Lower leg skin (tissue), 4 donors: ENCODE measurements at places on chromosomes 1 and 21.

- no peak for DNase-seq
Observed at GRCh38 chr1:154616659-154617345, 8.8 kb upstream of the ADAR start.

- no peak for DNase-seq
Observed at GRCh38 chr1:184649451-184649888, 105.2 kb downstream of the EDEM3 start.

- DNase-seq = no peak
Observed at GRCh38 chr1:110551278-110551809, 32.4 kb upstream of the KCNA10 start.

DNA sequence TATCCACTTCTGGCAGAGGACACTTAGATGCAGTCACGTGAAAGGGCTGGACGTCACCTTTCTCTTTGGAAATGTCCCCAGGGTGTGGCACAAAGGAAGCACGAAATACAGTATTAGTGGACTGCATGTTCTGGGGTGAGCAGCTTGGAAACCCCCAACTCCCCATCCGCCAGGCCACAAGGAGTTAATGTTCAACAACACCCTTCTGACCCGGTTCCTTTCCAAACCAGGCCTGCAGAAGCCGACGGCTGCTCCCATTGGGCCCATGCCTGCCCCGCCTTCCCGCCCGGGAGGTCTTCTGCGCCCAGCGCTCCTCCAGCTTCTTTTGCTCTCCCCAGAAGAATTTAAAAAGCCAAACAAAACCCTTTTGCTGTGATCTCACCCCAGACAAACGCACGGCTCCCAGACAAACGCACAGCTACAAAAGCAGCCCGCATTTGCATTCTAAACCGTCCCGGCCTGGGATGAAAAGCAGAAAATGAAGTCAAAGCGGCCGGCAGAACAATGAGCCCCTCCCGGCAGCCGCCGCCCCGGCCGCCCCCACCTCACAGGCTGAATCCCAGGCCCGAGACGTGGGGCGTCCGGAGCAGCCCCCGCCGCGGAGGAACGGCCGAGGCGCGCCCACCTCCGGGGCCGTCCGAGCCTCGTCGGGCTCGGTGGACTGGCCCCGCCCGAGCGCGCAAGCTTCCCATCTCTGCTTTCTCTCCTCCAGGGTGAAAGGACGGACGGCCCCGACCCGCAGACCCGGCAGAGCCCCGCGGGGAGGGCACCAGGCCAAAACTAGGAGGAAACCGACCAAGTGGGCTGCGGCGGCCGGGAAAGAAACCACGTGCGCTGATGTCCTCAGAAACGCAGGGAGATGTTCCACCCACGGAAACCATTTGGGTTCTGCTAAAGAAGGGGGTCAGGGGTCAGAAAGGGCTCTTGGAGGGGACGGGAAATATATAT is 101.9 kb downstream of the PLPP3 start:
- peak; percentile 89 for DNase-seq

- DNase-seq = peak; percentile 10
Observed at GRCh38 chr1:46817814-46818213, 19.0 kb downstream of the CYP4B1 start.

- DNase-seq = no peak
Observed at GRCh38 chr1:170218257-170218650, 72.5 kb downstream of the NTMT2 start.

DNA sequence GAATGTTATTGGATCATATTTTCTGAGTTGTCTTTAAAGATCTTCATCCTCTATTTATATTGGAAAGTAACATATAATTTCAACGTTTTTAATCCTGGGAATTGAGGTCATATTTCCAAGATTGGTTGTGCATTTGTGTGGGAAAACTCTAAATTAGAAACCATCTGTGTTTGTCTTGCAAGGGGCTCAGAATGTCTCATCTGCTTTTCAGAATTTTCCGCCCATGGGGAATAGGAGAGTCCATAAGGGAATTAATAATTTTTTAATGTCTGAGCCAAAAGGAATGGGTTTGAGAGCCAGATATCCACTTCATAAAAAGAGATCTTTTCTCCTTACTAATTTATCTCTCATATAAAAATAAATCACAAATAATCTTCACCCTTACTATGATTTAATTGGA is 84.8 kb upstream of the MAP1LC3C start:
- no peak for DNase-seq

DNA sequence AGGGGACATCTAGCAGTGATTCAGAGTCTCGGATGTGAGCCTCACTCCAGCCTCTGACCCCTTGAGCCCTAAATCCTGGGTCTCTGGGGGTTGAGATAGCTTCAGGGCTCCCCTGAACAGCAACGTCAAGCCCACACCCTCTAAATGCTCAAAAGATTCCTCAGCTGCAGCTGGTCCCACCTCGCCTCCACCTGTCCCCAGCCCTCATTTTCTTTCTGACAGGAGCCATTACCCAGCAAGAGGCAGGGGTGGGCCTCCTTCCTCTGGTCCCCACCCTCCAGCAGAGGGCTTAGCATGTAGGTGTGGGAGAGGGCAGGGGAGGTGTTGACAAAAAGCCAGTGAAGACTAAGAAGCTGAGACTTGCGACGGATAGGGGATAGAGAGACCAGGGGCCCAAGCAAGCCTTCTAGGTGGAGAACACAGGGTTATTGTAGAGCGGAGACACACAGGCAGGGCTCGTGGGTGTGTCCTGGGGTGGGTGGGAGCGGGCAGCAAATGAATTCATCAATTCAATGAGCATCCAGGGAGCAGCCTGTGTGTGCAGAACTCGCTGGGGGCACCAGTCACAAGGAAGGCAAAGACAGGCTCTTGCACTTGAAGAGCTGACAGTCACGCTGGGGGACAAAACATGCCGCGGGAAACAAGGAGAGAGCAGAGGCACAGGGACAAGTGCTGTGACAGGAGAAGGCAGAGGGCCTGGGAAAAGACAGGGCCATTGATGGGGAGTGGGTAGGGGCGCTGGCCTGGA is 48.9 kb upstream of the GOLT1A start:
- DNase-seq = no peak

DNA sequence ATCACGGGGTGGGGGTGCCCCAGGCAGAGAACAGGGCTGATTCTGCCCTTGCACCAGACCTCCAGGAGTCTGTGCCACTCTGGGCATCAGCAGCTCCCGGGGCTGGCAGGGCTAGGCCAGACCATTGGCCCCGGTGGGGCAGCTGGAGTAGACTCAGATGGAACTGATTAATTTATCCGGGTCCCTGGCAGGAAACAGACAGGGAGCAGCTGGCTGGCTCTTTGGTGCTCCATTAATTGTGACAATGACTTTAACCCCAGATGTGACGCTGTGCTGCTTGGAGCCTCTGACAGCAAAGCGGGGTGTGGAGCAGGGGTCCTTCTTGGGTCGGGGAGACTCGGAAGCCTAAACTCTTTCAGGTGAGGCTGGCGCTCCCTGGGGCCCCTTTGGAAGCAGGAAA is 9.5 kb downstream of the EPHA8 start:
- DNase-seq = no peak

DNA sequence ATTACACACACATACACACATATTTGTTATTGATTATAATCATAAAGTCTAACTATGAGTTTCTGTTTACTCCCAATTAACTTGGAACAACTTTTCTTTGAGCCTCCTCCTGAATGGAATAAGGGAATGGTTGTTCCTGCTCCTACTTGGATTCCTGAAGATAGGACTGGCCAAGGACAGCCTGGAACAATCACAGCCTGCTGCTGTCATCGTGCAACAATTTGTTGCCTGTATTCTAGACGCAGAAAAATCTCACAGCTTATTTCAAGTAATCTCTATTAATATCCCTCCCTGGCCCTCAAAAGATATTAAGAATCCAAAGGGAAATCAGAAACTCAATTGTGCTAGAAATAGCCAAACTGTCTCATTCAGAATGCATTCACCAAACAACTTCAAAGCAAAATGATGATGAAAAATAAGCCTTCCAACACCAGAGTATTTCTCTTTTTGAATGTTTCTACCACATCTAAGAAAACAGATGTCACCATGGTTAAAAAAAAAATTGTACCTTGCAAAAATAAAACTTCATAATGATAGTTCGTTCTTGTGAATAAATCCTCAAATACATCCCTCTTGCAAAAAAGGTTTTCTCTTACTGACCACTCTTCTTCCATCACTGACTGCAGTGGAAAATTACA is 30.9 kb downstream of the RCAN1 start:
- DNase-seq = no peak

GRCh38 chr1:101139821-101140718 is 96.7 kb upstream of the S1PR1 start:
- no peak for DNase-seq

GRCh38 chr1:43857163-43857562 is 76.4 kb upstream of the ARTN start:
- no peak for DNase-seq

- peak; percentile 84 for DNase-seq
Observed at GRCh38 chr1:206736878-206737728, 33.5 kb upstream of the IL19 start.

GRCh38 chr1:203807196-203807595 is 11.8 kb downstream of the ZBED6 start:
- no peak for DNase-seq

DNA sequence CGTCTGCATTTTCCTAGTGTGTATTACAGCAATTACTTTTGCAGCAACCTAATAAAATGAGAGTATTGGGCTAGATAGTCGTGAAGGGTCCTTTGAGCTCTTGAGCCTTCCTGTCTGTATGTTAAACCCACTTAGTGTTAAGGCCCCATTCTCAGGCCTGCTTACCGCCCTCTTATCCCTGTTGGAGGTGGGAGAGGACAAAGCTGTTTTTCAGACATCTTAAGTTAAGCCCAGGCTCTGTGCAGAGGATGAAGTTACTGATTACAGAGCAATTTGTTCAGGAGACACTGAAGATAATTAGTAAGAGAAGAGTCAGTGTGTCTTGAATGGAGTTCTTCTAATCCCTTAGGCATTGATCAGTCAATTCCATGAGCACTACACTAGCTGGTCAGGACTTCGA is 114.6 kb downstream of the UCK2 start:
- no peak for DNase-seq

DNA sequence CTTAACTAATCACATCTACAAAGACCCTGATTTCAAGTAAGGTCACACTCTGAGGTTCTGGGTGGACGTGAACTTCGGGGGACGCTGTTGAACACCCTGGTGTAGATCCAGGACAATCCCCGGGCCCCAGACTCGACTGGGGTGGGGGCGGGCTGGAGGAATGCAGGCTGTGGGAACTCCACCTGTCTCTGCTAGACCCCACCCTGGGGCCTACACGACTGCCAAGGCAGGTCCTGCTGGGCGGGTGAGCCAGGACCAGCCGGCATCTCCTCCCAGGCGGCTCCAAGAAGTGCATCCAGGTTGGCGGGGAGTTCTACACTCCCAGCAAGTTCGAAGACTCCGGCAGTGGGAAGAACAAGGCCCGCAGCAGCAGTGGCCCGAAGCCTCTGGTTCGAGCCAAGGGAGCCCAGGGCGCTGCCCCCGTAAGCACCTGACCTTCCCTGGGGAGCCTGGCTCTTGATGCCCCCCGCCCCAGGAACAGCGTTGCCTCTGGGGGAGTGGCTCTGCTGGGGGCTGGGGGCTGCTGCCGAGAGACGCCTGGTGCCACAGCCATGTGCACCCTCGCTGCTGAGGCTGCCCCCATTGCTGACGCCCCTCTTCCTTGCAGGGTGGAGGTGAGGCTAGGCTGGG is 3.8 kb downstream of the AIRE start:
- no peak for DNase-seq

- peak; percentile 96 for DNase-seq
Observed at GRCh38 chr1:15027515-15027986, 126.0 kb upstream of the TMEM51 start.

DNA sequence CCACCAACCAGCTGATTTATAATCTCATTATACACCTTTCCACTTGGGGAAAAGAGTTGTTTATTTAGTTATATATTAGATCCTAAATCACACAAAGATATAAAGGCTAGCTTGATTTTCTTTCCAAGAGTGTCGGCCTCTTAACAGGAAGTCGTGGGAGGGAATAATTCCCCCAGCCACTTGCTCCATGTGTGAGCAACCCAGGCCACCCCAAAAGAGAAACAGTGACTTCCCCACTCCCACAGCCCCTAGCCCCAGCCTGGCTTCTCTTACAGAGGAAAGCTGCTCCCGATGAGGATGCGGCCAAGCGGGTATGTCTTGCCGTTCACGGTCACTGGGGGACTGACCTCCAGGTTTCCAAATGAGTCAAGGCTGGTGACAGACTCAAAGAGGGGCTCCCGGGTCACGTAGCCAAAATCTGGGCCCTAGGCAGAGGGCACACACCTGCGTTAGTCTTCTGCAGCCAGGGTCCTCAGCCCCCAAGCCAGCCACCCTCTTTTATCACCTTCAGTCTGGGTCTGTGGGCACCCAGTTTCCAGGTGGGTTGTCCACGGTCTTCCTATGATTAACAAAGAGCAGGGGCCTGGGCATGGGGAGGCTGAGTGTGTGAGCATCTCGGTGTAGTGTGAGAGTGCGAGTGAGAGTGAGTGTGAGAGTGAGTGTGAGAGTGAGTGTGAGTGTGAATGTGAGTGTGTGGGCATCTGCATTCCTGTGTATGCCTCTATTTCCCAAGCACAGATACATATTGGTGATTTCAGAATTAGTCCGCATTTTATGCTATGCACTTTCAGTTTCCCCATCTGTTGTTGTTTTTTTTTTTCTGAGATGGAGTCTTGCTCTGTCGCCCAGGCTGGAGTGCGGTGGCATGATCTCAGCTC is 25.4 kb upstream of the SDHB start:
- no peak for DNase-seq

GRCh38 chr1:156833603-156834002 is 17.0 kb upstream of the SH2D2A start:
- no peak for DNase-seq

- DNase-seq = peak; percentile 81
Observed at GRCh38 chr1:37476460-37477197, 2.2 kb downstream of the ZC3H12A start.

GRCh38 chr1:214688891-214689290 is 85.9 kb downstream of the CENPF start:
- DNase-seq = no peak

DNA sequence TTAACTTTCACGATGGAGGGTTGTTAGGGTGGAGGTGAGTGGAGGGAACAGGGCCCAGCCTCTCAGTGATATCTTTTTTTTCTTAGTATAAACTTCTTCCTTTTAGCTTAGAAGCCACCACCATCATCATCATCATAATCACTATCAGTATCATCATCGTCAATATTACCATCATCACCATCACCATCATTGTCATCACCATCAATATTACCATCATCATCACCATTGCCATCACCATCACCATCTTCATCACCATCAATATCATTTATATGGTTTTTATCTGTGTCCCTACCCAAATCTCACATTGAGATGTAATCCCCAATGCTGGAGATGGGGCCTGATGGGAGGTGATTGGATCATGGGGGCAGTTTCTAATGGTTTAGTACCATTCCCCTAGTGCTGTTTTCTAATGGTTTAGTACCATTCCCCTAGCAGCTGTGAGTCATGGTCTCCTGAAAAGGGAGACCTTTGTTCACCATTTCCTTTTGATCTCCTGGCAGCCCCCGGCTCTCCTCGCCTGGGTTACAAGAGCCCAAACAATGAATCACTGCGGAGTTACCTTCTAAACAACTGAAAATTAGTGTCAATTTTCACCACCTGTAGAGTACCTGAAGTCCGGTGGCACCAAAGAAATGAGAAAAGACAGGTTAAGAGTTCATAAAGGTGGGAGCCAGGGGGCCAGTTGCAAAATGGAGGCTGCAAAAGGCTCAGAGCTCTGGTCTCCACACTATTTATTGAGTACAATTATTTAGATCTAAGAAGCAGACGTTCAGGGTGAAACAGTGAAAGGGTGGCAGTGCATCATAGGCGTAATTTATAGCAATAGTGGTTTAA is 3.1 kb upstream of the PLA2G2E start:
- DNase-seq = no peak
